ENCODE measurements at places on chromosomes 2 and 18.

DNA sequence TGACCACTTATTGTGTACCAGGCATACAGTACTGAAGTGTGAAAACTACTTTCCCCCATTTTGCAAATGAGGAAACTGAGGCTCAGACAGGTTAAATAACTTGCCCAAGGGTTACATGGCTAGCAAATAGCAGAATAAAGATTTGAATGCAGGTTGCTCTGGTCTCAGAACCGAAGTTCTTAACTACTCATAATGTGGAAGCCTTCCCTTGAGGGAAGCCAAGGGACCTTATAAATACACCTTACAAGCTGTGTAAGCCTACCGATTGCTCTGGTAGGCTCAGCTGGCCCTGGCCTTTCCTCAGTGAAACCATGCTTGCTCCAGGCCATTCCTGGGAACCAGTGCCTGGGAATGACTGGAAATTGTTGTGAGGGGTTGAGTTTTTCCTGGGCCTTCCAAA lies 114.6 kb upstream of the CDCA7 start:
- no peak for DNase-seq

DNA sequence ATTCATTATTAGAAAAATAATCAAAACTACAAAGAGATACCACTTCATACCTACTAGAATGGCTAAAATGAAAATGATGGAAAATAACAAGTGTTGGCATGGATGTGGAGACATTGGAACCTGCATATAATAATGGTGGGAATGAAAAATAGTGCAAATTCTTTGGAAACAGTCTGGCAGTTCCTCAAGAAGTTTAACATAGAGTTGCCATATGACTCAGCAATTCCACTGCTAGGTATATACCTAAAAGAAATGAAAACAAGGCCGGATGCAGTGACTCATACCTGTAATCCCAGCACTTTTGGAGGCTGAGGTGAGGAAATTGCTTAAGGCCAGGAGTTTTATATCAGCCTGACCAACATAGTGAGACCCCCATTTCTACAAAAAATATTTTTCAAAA lies 41.6 kb upstream of the ACYP2 start:
- no peak for DNase-seq

GRCh38 chr2:55419233-55419678 lies 400 bp downstream of the CCDC88A start:
- peak; percentile 13 for DNase-seq

DNA sequence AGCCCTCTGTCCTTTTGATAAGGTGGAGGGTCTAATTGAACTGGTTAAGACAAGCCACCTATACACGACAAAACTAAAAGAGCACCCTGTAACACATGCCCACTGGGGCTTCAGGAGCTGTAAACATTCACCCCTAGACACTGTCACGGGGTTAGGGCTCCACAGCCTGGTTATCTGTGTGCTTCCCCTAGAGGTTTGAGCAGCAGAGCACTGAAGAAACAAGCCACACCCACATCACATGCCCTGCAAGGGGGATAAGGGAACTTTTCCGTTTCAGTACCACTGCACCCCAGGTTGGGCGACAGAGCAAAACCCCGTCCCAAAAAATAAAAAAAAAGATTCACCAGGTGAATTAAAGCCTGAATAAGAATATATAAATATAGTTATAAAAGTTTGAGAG lies 913.7 kb upstream of the ACVR2A start:
- no peak for DNase-seq

- DNase-seq: no peak
These were observed 36.5 kb upstream of the B4GALT6 start for GRCh38 chr18:31720867-31721266.

DNA sequence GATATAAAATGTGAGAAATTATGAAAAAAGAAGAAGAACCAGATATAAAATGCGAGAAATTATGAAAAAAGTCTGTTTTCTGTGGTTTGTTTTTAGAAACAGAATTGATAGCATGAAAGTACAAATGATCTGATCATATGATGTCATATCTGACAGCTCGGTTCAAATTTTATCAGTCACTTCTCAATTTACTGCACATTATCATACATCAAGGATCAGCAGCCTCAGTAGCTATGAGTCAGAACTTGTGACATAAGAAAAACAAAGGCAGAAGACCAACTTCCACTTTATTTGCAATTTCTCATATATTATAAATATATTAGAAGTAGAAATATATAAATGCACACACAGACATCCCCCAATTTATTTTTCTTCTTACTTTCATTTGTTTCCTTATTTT lies 634.0 kb downstream of the LRP1B start:
- DNase-seq: no peak

DNA sequence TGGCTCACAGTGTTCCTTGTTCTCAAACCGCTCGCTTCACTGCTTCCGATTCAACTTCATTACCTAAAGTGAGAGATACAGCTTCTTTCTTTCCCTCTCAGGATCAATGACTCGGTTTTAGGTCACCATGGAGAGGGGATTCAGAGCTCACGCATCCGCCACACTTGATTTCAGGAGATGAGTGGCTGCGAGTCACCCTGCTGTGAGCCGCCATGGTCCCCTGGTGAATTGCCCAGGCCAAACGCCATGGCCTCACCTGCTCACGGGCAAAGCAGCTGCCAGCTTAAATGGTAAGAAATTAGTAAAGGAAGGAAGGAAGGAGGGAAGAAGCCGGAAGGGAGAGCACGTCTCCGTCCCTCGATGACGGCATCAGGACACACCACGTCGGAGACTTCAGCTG lies 60.5 kb downstream of the ADNP2 start:
- no peak for DNase-seq

- no peak for DNase-seq
These were observed 75.1 kb upstream of the NOL4 start for GRCh38 chr18:34299828-34300227.

All from T-helper 2 cell (primary cell).